ENCODE measurements at places on chromosomes 5 and 9.

DNA sequence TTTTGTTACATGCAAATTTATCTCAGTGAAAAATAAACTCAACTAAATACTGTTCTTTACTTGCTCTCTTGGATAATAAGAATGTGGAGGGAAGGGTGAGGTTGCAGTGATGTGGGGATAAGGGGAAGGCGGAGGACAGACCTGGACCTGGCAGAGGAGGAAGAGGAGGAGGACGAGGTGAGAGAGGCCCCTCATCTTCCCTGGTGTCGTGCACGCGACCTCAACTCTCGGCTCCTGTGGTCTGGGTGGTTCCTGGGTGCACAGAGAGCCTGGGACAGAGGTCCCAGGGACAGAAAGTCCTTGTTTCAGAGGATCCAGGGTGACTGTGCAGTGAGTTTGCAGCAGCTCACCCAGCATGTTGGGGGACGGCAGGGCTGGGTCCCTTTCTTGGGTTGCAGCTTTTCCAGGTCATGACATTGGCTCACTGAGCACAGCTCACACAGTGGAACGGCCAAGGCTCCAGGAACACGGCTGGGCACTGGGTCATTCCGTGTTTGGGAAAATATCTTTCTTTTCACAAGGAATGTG, 37.7 kb upstream of the LPCAT1 start:
- no peak for DNase-seq

DNA sequence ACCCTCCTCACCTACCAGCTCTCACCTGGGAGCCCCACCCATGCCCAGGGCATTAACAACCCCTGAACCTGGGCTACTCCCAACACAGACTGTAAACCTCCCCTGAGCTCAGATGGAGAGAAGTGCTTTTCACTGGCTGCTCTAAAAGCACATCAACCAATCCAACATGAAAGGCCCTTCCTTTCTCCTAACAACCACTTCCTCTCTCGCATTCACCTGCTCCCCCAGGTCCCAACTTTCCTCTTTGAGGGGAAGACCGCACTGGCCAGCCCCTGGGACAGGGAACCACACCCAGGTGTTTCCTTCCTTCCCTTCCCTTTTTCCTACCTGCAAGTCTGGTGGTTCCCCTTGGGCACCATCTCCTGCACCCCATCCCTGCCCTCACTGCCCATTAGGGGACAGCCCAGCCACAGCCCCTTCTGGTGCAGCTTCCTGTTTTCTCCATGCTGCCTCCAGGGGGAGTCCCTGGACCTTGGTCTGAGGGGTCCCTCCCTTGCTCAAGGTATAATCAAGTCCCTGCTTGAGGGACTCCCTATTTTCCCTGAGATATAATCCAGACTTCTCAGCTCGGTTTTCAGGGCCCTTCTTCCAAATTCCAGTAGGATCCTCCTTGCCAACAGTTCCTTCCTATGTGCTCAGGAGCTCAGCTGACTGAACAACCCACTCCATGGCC, 30.5 kb upstream of the DAB2IP start:
- no peak for DNase-seq

GRCh38 chr5:171945066-171945465, 61.4 kb downstream of the FBXW11 start:
- peak; percentile 40 for DNase-seq

DNA sequence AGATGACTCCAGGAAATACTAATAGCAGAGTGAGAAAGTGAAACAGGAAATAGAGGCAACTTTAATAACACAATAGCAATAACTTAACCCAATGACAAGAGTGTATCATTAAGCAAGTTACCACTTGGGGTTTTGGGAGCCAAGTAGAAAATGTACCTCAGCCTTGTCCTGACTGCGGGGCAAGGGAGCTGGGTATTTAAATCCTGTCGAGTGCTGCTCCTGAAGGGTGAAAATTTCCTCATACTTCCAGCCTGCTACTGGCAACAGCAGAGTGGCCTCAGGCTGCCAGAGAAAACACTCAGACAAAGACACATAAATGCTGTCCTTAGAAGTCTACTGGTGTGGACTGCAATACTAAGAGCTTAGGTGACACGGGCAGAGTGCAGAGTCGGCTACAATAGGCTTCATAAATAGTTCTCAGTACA, 112.5 kb upstream of the EMB start:
- no peak for DNase-seq

GRCh38 chr5:165000479-165001190, 1495.2 kb downstream of the MAT2B start:
- no peak for DNase-seq

- peak; percentile 45 for DNase-seq
These were observed 1.1 kb downstream of the DNAJC21 start for GRCh38 chr5:34930462-34930844.

- no peak for DNase-seq
These were observed 352 bp upstream of the PGGT1B start for GRCh38 chr5:115263078-115263380.

DNA sequence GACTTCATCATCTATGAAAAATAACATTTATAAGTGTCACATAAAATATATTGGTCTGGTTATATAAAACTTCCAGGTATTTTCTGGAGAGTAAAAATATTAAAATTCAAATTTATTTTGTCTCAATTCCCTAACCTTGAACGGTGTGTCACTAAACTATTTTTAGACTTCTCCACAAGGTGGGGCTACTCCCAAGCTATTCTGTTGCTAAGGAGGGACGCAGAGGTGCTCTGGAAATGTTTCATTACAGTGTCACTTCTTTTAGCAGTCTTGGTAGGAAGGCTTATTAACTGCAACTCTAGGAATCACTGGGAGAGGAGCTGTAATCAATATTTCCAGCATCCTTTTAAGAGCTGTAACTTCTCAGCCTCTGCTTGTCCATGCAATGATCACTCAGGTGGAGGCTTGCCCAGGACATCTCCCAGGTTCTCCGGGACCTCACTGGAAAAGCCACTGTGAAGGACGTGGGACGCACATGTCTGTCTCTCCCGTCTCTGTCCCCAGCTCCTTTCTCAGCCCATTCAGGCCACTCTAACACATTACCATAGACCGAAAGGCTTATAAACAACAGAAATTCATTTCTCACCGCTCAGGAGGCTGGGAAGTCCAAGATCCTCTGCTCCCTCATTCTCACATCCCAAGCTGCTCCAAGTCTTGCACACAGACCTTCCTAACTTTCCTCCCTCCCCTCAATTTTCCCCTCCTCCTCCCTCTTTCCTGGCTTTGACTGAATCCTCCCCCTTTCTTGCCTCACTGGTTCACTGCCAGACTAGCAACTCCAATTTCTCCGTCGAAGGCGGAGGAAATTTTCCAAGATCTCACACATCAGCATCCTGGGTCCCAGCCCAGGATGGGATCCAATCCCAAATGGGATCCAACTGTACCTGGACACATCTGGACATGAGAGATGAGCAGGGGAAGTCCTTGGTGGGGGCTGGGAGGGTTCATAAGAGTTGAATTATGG, 32.7 kb upstream of the DNAH5 start:
- DNase-seq, result no peak

DNA sequence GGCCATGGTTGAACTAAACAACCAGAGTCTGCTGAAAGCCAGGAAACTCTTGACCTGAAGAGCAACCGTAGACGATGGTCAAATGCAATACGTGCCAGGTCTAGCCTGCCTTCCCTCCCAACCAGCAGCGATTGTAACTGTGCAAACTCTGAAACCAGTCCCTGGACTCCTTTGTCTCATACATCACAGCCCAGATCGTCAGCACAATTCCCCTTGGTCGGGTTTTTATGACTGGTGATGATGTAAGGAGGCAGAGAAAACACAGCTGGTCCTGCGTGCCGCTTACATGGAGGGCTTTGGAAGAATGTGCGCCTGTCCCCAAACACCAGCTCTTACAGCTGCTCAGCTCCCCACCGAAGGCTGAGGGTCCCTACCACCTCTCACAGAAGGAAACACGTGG, 24.6 kb downstream of the SMIM23 start:
- no peak for DNase-seq

- no peak for DNase-seq
These were observed 94.6 kb downstream of the RAPGEF1 start for GRCh38 chr9:131645078-131645776.

GRCh38 chr5:60673334-60673733, 26.6 kb downstream of the DEPDC1B start:
- no peak for DNase-seq

GRCh38 chr5:180160215-180160614, 48.8 kb downstream of the RASGEF1C start:
- DNase-seq, result no peak

DNA sequence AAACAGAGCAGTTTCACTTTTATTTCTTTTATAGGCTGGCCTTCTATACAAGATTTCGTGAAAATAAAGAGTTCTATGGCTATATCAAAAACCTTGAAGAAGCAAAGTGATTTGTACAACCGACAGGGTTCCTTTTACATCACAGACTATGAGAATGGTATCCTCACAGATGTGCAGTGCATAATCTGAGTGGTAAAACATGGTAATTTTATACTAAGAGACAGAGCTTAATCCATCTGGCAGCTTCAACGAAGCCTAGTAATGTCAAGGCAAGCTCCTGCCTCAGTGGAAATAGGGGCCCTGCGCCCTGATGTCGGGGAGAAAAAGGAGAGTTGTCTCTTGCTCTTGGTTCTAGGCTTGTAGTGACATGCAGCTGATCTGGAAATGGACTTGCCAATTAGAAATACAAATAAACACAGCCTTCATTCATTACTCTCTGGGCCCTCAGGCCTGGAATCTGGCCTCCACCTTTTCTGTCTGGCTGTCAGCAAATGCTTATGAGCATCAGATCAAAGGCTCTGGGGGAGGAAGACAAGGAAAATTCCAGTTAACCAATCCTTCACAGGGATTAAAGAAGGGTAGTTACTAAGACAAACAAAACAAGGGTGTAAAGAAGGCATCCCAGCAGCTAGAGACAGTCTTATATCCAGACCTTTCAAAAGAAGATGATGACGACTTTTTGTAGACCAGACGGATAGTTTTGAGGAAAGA, 33.6 kb upstream of the TRIM32 start:
- no peak for DNase-seq

GRCh38 chr9:77021922-77022782, 2.7 kb downstream of the FOXB2 start:
- DNase-seq, result no peak

DNA sequence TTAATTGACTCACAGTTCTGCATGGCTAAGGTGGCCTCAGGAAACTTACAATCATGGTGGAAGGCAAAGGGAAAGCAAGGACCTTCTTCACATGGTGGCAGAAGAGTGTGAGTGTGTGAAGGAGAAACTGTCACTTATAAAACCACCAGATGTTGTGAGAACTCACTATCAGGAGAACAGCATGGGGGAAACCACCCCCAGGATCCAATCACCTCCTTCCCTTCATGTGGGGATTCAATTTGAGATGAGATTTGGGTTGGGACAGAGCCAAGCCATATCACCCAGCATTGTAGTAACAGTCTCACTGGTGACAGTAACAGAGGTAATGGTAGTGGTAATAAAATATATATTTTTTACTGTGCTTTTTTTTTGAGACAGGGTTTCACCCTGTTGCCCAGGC, 18.1 kb downstream of the ZBTB5 start:
- no peak for DNase-seq

GRCh38 chr5:79255786-79256557, 20.0 kb downstream of the JMY start:
- DNase-seq, result peak; percentile 7

GRCh38 chr5:53006911-53007890, 18.0 kb downstream of the ITGA2 start:
- DNase-seq, result no peak

DNA sequence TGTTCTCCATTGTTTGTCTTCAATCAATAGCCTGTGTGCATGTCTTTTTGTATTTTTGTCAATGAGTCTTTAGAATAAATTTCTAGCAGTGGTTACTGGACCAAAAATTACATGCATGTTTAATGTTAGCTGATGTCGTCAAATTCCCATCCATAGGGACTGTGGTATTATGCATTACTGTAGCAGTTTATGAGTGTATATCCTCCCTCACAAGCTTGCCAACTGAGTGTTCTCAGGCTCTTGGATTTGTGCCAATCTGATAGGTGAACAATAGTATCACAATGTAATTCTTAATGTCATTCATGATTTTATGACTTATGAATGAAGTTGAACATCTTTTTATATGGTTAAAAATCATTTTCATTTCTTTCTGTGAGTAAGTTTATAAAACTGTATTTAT, 13.0 kb downstream of the SNX24 start:
- DNase-seq, result no peak

- no peak for DNase-seq
These were observed 13.9 kb upstream of the TMEM250 start for GRCh38 chr9:136132512-136133050.

GRCh38 chr9:98570055-98570454, 138.7 kb downstream of the GABBR2 start:
- DNase-seq, result no peak

- no peak for DNase-seq
These were observed 10.1 kb downstream of the FGF18 start for GRCh38 chr5:171429543-171429910.

- no peak for DNase-seq
These were observed 127.9 kb downstream of the GLIS3 start for GRCh38 chr9:4171971-4172370.

GRCh38 chr9:113151696-113152630, 1.2 kb downstream of the SLC31A2 start:
- peak; percentile 15 for DNase-seq

DNA sequence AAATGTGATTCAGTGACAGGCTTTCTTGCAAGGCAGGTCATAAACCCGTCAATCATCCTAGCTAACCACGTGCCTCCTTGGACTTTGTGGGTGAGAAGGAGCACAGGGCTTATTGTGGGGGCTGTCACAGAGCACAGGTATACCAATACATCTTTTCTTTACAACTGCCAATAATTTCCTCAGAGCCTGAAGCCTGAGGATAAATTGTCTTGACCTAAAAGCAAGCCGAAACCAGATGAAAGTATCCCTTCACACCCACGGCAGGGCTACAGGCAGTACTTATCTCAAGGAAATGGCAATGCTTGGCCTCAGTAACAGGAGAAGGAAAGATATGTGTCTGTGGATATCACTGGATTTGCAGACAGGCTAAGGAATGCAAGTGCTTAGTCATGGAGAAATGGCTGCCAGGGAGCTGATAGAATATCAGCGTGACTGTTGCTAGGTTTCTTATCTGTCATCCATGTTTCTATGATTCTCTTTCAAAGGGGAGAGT, 90.3 kb upstream of the ZNF366 start:
- DNase-seq, result peak; percentile 83

- peak; percentile 88 for DNase-seq
These were observed 179.8 kb upstream of the EDIL3 start for GRCh38 chr5:84564321-84565075.

- DNase-seq, result peak; percentile 44
These were observed 134.3 kb downstream of the OR2K2 start for GRCh38 chr9:111195766-111196165.
